ENCODE measurements at places on chromosomes 1 and 21. TPM values are rescaled to one million over a fixed set of nuclear protein-coding genes. Genes with fewer than 3 reads are reported as not detected.

Gene ODR4
- 17.6 TPM for total RNA-seq

Gene FCRLA
- 2.6 TPM for total RNA-seq

Gene TFF1
- total RNA-seq, result not detected

Gene OLFML2B
- 9.1 TPM for total RNA-seq

Gene PPIAL4G
- not detected for total RNA-seq

Gene S100A7
- not detected for total RNA-seq

Gene OR2T2
- not detected for total RNA-seq

Gene S100B
- total RNA-seq, result not detected

Gene PCAT6
- 1.9 TPM for total RNA-seq

Gene CCDC27
- total RNA-seq, result not detected

Gene KCTD3
- total RNA-seq, result 30.4 TPM

DNA sequence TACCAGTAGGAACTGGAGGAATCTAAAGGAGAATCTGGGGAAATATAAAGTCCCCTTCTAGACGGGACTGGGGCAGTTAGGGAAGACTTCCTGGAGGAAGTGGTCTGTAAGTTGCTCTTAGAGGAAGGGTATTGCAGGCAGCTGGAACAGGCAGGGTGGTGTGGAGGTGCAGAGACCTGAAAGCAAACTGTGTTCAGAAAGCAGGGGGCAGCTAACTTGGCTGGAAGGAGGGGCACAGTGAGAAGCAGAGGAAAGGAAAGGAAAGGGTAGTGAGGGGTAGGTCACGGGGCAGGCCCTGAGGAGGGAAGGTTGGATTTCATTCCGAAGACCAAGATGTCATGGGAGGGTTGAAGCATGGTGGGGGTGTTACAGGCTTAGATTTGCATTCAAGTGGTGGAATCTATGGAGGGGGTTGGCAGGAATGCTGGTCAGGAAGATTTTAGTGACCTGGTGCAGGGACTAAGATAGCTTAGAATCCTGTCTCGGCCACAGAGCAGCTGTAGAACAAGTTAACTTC lies 240.7 kb downstream of the FOXD2 start:
- peaks cover 26% of the 10 kb centered on the region for H3K27me3 ChIP-seq
- no peaks in the 10 kb centered on the region for H3K36me3 ChIP-seq
- no peak for DNase-seq
- no peaks in the 10 kb centered on the region for H3K4me1 ChIP-seq
- no peak overlapping the region for H3K4me3 ChIP-seq

- H3K4me1 ChIP-seq, result no peaks in the 10 kb centered on the region
- H3K27ac ChIP-seq, result no peak overlapping the region
- no peak overlapping the region for H3K4me3 ChIP-seq
- peak; percentile 43 for DNase-seq
Measured at GRCh38 chr1:186722711-186723309, 42.6 kb upstream of the PTGS2 start.

GRCh38 chr1:19921310-19921709 lies 2.1 kb downstream of the PLA2G2E start:
- H3K4me1 ChIP-seq, result peaks cover 15% of the 10 kb centered on the region
- no peaks in the 10 kb centered on the region for H3K36me3 ChIP-seq
- peaks cover 15% of the 10 kb centered on the region for H3K27me3 ChIP-seq
- no peak overlapping the region for H3K27ac ChIP-seq

GRCh38 chr1:13694886-13695684 lies 4.9 kb upstream of the PRDM2 start:
- no peak for DNase-seq
- H3K27me3 ChIP-seq, result peaks cover 4% of the 10 kb centered on the region
- no peak overlapping the region for H3K4me3 ChIP-seq
- peaks cover 6% of the 10 kb centered on the region for H3K4me1 ChIP-seq
- H3K27ac ChIP-seq, result no peak overlapping the region
- peaks cover 13% of the 10 kb centered on the region for H3K36me3 ChIP-seq

DNA sequence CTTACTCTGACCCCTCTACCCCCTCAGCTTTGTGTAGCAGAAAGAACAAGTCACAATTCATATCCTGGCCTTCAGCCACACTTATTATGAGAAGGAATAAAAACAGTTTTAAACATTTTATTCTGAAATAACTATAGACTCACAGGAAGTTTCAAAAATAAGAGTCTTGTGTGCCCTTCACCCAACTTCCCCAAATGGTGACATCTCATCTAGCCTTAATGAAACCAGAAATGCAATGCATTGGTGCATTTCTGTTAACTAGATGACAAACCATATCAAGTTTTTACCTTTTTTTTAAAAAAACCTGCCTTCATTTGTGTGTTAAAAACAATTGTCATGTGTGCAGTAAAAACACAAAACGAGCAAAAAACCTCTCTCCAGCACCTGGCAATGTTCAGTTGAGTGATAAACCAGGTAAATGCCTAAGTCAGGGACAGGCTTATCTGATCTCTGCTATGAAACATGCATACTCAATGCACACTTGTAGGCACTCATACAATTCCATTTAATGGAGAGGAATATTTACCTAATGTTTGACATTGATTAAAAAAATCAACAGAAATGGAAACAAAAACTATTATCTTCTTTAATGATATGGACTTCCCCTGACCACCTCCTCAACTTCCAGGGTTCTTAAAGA lies 51.5 kb downstream of the SH3BGR start:
- H3K36me3 ChIP-seq, result no peaks in the 10 kb centered on the region
- no peak overlapping the region for H3K4me3 ChIP-seq
- DNase-seq, result no peak
- peaks cover 8% of the 10 kb centered on the region for H3K27me3 ChIP-seq
- H3K27ac ChIP-seq, result no peak overlapping the region

DNA sequence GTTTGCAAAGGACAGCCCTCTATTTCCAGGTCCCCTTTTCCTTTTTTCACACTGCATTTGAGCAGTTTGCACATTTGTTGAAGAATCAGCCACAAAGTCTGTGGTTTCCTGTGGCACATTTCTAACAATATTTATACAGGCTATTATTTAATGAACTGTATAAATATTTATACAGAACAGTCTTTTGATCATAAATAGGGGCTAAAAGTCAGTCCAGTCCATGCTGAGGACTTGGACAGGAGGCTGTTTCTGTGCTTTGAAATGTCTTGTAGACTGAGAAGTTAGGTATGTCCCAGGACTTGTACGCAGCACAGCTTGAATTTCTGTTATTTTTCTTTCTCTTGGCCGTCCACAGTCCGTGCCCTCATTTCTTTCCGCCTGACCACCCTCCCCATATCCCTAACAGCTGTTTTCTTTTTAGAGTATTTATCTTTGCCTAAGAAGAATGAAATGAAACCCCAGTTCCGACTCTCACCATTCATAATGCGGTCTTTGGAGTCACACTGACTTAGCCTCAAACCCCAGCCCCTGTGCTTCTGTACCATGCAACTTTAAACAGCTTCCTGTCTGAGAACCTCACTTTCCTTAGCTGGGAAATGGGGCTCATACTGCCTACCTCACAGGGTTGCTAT lies 19.7 kb downstream of the FGGY start:
- DNase-seq, result no peak
- peaks cover 20% of the 10 kb centered on the region for H3K36me3 ChIP-seq
- peak overlapping the region; percentile 59 for H3K27ac ChIP-seq
- H3K4me1 ChIP-seq, result peaks cover 41% of the 10 kb centered on the region
- H3K4me3 ChIP-seq, result peak overlapping the region; percentile 74

DNA sequence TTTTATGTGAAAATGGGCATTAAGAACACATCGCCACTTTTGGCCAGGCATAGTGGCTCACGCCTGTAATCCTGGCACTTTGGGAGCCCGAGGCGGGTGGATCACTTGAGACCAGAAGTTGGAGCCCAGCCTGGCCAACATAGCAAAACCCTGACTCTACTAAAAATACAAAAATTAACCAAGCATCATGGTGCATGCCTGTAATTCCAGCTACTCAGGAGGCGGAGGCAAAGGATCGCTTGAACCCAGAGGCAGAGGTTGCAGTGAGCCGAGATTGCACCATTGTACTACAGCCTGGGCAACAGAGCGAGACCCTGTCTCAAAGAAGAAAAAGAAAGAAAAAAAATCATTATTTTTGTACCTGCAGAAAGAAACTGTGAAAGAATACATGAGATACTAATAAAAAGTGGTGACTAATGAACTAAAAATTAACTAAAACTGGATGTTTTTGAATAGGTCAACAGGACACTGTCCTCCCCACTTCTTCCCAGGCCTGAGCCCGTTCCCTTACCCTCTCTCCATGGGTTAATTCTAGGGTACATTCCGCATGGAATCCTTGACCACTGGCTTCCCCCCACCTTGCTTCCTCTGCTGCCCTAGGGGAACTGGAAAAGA lies 8.3 kb upstream of the TINAGL1 start:
- DNase-seq, result peak; percentile 55
- H3K4me3 ChIP-seq, result peak overlapping the region; percentile 57
- H3K27me3 ChIP-seq, result no peaks in the 10 kb centered on the region
- no peaks in the 10 kb centered on the region for H3K36me3 ChIP-seq
- H3K27ac ChIP-seq, result peak overlapping the region; percentile 81

DNA sequence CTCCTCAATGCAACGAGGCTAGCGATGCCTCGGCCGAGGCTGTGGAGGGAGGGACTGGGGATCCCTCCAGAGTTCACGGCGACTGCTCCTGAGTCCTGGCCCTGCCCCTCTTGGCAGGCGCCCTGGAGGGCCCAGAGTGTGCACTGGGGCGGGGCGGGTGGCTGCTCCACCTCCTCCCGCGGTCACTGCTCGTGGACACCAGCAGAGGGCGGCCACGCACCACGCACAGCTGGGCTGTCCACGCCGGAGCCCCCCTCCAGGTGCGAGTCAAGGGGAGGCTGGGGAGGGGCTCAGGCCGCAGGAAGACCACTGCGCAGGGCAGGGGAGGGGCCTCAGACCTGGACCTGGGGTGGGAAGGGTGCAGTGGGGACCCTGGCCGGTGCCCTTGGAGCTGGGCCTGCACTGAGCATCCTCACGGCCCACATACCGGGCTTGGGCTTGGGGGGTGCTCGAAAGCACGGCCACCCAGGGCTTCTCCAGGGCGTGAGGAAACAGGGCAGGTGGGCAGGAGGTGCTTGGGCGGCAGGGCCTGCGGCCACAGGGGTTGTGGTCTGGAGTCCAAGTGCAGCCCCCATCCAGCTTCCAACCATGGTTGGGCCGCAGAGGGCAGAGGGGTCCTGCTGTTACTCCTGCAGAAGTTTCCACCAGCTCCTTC lies 20.6 kb upstream of the TTC34 start:
- DNase-seq, result no peak
- H3K4me3 ChIP-seq, result no peak overlapping the region
- no peaks in the 10 kb centered on the region for H3K27me3 ChIP-seq

DNA sequence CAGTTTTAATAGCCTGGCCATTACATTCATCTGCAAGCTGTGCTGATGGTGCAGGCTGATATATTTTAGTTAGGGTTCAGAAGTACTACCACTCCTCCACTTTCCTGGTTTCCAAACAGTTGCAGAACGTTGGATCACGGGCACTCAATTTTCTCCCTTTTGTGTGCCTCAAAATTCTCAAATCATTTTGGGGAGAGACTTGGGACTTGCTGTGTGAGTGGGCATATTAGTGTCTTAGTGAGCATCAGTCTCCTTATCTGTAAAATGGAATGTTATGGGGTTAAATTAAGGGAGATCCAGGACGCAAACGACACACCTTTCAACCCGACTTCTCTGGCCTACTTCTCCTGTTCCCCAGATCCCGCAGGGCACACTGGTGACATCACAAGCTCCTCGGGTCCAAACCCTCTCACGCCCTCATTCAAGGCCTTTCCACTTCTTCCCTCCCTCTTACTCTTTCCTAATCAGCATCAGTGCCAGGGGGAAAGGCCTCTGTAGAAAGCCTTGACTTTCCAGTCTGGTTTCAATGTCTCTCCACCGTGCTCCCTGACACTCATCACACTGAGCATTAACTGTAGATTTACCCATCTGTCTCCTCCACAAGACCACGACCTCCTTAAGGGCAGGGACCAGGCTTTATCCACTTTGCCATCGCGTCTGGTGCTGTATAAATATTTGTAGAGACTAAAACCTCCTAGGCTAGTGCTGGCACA lies 1.2 kb downstream of the PIGP start:
- peaks cover 5% of the 10 kb centered on the region for H3K36me3 ChIP-seq
- H3K4me1 ChIP-seq, result peaks cover 44% of the 10 kb centered on the region
- peak overlapping the region; percentile 97 for H3K27ac ChIP-seq
- peak; percentile 62 for DNase-seq
- peak overlapping the region; percentile 89 for H3K4me3 ChIP-seq

- DNase-seq, result no peak
- H3K27ac ChIP-seq, result no peak overlapping the region
- H3K4me3 ChIP-seq, result no peak overlapping the region
- H3K27me3 ChIP-seq, result no peaks in the 10 kb centered on the region
- peaks cover 10% of the 10 kb centered on the region for H3K4me1 ChIP-seq
- no peaks in the 10 kb centered on the region for H3K36me3 ChIP-seq
Measured at GRCh38 chr1:98143403-98143802, 222.6 kb upstream of the DPYD start.

GRCh38 chr1:57195436-57195941 lies 228.4 kb downstream of the DAB1 start:
- no peaks in the 10 kb centered on the region for H3K4me1 ChIP-seq
- H3K4me3 ChIP-seq, result no peak overlapping the region
- no peaks in the 10 kb centered on the region for H3K36me3 ChIP-seq

GRCh38 chr21:17466166-17466565 lies 46.7 kb upstream of the CXADR start:
- H3K27me3 ChIP-seq, result no peaks in the 10 kb centered on the region
- peak overlapping the region; percentile 48 for H3K27ac ChIP-seq
- H3K36me3 ChIP-seq, result no peaks in the 10 kb centered on the region
- DNase-seq, result peak; percentile 59
- H3K4me3 ChIP-seq, result no peak overlapping the region

- peaks cover 8% of the 10 kb centered on the region for H3K4me1 ChIP-seq
- no peak overlapping the region for H3K27ac ChIP-seq
- H3K27me3 ChIP-seq, result 0 out of 2 replicates have a peak, but pooled peaks cover 2% of the 10 kb centered on the region
- peaks cover 9% of the 10 kb centered on the region for H3K36me3 ChIP-seq
Measured at GRCh38 chr1:83889707-83890106, 109.2 kb downstream of the TTLL7 start.

- H3K4me3 ChIP-seq, result no peak overlapping the region
- H3K4me1 ChIP-seq, result no peaks in the 10 kb centered on the region
- DNase-seq, result peak; percentile 58
- H3K27me3 ChIP-seq, result no peaks in the 10 kb centered on the region
Measured at GRCh38 chr1:229024528-229025130, 246.3 kb upstream of the RAB4A start.

GRCh38 chr1:46830665-46831322 lies 31.9 kb downstream of the CYP4B1 start:
- DNase-seq, result no peak
- no peaks in the 10 kb centered on the region for H3K27me3 ChIP-seq
- H3K27ac ChIP-seq, result no peak overlapping the region
- H3K36me3 ChIP-seq, result 0 out of 2 replicates have a peak, but pooled peaks cover 5% of the 10 kb centered on the region
- H3K4me3 ChIP-seq, result no peak overlapping the region

DNA sequence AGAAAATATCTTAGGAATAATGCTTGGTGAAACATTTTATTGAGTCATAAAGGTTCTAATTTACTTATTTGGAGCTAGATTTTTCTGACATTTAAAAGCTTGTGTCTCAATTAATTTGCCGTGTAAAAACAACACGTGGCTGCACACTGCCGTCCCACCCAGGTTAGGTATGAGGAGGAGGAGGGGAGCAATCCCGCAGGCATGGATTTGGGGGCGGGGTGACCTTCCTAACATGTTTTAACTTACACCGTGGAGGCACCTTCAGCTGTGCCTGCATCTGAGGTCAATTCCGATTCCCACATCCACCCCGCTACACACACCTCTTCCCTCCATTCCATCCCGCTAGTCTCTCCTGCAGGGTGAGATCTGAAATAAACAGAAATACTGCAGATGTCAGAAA lies 28.5 kb upstream of the UMODL1 start:
- H3K4me1 ChIP-seq, result peaks cover 46% of the 10 kb centered on the region
- DNase-seq, result no peak
- peaks cover 6% of the 10 kb centered on the region for H3K36me3 ChIP-seq
- no peak overlapping the region for H3K4me3 ChIP-seq
- peaks cover 3% of the 10 kb centered on the region for H3K27me3 ChIP-seq
